ENCODE measurements at places on chromosomes 5 and 9. TPM values are rescaled to one million over a fixed set of nuclear protein-coding genes. Genes with fewer than 3 reads are reported as not detected.

DNA sequence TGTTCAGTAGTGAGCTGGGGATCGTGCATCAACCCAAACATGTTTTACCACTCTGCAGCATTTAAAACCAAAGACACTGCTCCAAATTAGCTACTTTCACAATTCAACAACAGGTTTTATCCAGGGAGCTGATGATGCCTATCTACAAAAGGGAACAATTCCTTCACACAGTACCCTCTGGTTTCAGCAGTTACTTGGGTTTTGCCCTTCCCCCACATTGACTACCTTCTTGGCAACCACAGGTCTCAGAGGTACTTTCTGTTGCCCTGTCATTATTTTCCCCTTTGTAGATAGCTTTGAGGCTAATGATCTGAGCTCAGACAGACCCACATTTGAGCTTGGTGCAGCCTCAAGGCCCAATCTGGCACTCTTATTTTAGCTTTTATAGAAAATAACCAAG, 96.1 kb downstream of the WDR41 start:
- no peak overlapping the region for H3K4me3 ChIP-seq
- H3K27me3 ChIP-seq = no peaks in the 10 kb centered on the region

DNA sequence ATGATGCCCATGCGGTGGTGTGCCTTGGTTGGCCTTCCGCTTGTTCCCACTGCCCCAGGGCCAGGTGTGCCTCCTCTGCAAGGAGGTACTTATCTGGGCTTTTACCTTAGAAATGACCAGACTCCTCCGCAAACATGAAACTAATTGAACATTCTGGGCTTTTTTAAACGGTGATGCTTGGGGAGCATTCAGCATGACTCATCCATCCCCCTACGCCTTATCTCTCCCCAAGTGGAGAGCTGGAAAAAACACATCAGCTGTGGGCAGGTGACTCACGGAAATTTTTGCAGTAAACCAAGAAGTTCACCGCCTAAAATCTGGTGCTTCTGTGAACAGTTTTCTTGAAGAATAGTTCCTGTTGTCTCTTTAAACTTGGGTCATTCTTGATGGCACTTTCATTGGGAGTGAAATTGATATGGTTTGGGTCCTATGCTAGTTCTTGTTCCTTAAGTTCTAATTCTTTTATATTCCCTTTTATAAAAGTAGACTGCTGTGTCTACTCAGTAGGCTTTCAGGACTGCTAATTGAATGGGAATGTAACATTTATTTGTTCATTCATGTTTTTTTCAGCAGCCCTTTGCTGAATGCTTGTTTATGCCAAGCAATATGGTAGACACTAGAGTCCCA, 39.6 kb downstream of the SFXN1 start:
- no peaks in the 10 kb centered on the region for H3K27me3 ChIP-seq
- H3K27ac ChIP-seq = no peak overlapping the region
- DNase-seq = no peak
- no peaks in the 10 kb centered on the region for H3K4me1 ChIP-seq
- peaks cover 66% of the 10 kb centered on the region for H3K36me3 ChIP-seq

GALNT12 gene
- not detected for total RNA-seq

ALDOB gene
- total RNA-seq = not detected

SVEP1 gene
- 2.8 TPM for total RNA-seq

PCDHGA5 gene
- 0.16 TPM for total RNA-seq

DNA sequence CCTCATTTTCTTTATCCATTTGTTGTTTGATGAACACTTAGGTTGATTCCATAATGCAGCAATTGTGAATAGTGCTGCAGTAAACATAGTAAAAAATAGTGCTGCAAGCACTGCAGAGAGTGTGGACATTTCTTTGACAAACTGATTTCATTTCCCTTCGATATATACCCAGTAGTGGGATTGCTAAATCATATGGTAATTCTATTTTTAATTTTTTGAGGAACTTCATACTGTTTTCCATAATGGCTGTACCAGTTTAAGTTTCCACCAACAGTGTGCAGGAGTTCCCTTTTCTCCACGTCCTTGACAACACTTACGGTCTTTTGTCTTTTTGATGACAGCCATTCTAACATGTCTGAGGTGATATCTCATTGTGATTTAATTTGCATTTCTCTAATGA, 138.2 kb upstream of the PLPPR1 start:
- no peaks in the 10 kb centered on the region for H3K36me3 ChIP-seq
- no peak overlapping the region for H3K27ac ChIP-seq
- no peak for DNase-seq
- no peaks in the 10 kb centered on the region for H3K4me1 ChIP-seq

GRCh38 chr5:14157493-14157782, 14.3 kb downstream of the TRIO start:
- H3K27ac ChIP-seq = no peak overlapping the region
- H3K27me3 ChIP-seq = no peaks in the 10 kb centered on the region
- H3K4me1 ChIP-seq = peaks cover 45% of the 10 kb centered on the region
- no peaks in the 10 kb centered on the region for H3K36me3 ChIP-seq

GRCh38 chr9:37582548-37583157, 6.5 kb upstream of the FBXO10 start:
- H3K27me3 ChIP-seq = no peaks in the 10 kb centered on the region
- peak overlapping the region; percentile 43 for H3K27ac ChIP-seq

- DNase-seq = peak; percentile 75
- no peak overlapping the region for H3K4me3 ChIP-seq
- peaks cover 32% of the 10 kb centered on the region for H3K27me3 ChIP-seq
- H3K4me1 ChIP-seq = peaks cover 3% of the 10 kb centered on the region
- H3K36me3 ChIP-seq = no peaks in the 10 kb centered on the region
- H3K27ac ChIP-seq = no peak overlapping the region
These were observed 29.3 kb upstream of the NKD2 start for GRCh38 chr5:979100-979817.

DNA sequence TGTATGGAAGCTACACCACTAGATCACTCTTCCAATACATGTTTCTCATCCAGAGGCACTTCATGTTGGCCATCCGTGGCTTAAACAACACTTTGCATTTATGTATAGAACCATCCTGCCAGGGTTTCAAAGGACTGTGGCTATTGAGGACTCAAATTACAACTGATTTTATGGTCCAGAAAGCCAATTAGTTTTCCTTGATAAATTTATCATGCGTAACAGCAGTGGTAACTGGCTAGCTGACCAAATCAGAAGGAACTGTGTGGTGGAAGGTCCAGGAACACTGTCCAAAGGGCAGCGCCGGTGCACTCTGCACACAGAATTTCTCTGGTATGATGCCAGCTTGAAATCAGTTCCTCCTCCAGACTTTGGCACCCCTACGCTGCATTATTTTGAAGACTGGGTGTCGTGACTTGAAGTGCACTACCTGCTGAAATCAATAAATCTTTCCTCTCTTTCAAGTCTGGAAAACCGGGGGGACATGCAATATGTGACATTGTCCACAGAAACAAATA, 69.3 kb upstream of the TMEM252 start:
- H3K4me3 ChIP-seq = no peak overlapping the region
- DNase-seq = no peak
- no peak overlapping the region for H3K27ac ChIP-seq
- H3K4me1 ChIP-seq = no peaks in the 10 kb centered on the region
- no peaks in the 10 kb centered on the region for H3K36me3 ChIP-seq

GRCh38 chr5:55771175-55771655, 33.4 kb downstream of the DDX4 start:
- peaks cover 23% of the 10 kb centered on the region for H3K27me3 ChIP-seq
- no peaks in the 10 kb centered on the region for H3K36me3 ChIP-seq
- no peak overlapping the region for H3K4me3 ChIP-seq
- H3K27ac ChIP-seq = no peak overlapping the region

GRCh38 chr9:36485647-36486328, 85.7 kb upstream of the RNF38 start:
- H3K4me1 ChIP-seq = peaks cover 38% of the 10 kb centered on the region
- H3K4me3 ChIP-seq = peak overlapping the region; percentile 81
- DNase-seq = no peak
- no peaks in the 10 kb centered on the region for H3K27me3 ChIP-seq
- H3K27ac ChIP-seq = peak overlapping the region; percentile 89
- peaks cover 5% of the 10 kb centered on the region for H3K36me3 ChIP-seq

DNA sequence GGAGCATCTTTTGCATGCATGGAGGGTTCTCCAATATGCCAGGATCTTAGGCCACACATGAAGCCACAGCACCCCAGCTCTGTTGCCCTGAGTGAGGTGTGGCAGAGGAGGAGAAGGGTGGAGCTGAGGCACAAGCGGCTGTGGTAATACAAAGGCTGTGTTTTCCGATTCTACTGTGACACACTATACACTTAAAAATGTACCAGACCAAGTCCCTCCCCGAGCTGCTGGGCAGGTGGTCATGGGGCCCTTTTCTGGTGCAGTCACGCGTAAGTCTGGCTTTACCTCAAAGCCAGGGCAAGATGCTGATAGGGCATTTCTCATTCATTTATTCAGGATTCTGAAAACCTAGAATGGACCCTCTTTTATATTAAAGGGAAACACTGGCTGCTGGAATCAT, 3.7 kb downstream of the ADGRV1 start:
- no peak for DNase-seq
- no peak overlapping the region for H3K27ac ChIP-seq
- H3K4me3 ChIP-seq = no peak overlapping the region
- H3K4me1 ChIP-seq = peaks cover 9% of the 10 kb centered on the region
- peaks cover 82% of the 10 kb centered on the region for H3K27me3 ChIP-seq

- no peak overlapping the region for H3K27ac ChIP-seq
- DNase-seq = peak; percentile 92
- H3K4me3 ChIP-seq = peak overlapping the region; percentile 34
- no peaks in the 10 kb centered on the region for H3K27me3 ChIP-seq
These were observed 253 bp downstream of the SLC12A2 start for GRCh38 chr5:128083811-128084227.

All from osteocyte (in vitro differentiated cells).